ENCODE measurements at places on chromosomes 7 and 10.

- DNase-seq = no peak
Observed at GRCh38 chr10:77633376-77633775, 4.2 kb downstream of the KCNMA1 start.

DNA sequence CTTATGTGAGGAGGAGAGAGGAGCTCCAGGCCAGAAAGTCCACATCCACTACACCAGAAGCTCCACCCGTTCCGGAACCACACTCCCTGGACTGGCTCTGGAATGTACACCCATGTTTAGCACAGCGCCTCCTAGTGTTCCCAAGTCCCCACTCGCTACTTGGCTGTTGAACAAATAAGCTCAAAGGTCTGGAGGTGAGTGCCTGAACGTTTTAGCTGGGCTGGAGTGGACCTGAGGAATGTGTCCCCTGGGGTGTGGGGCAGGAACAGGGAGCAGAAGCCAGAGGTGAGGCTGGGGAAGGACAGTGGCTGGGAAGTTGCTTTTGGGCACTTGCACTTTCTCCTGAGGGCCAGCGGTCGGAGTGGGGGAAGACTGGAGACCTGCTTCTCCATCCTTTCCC is 164.1 kb upstream of the CDCA7L start:
- peak; percentile 33 for DNase-seq

- peak; percentile 12 for DNase-seq
Observed at GRCh38 chr10:43076311-43076875, 476 bp upstream of the RET start.

GRCh38 chr7:128725531-128725930 is 13.6 kb upstream of the CALU start:
- no peak for DNase-seq

DNA sequence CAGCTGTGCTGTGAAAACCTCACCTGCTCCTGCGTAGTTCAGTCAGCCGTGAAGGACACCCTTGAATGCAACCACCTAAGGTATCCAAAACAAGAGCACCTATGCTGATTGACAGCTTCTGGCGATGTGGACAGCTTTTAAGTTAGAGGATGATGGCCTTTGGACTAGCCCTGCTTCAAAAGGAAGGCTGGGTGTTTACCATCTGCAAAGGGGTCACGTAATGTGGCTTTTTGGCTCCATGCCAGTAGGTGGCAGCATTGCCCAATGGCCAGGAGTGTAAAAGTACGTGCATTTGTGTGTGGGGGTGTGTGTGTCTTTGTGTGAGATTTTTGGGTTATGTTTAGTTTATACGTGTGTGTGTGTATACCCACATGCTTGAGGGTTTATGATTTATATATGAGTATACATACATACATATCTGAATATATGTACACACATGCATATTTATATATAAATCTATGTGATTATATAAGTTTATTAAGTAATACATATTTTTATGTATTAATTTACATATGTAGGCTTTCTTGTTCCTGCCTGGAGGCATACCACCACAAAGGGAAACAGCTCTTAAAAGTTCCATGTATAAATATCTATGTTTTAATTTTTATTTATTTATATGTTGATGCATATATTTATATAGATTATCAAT is 236.3 kb upstream of the ANKRD30A start:
- peak; percentile 61 for DNase-seq

- DNase-seq = no peak
Observed at GRCh38 chr7:1287752-1288201, 55.1 kb downstream of the UNCX start.

- peak; percentile 4 for DNase-seq
Observed at GRCh38 chr10:58513188-58514110, 777 bp downstream of the BICC1 start.

- no peak for DNase-seq
Observed at GRCh38 chr10:71390461-71390835, 6.3 kb upstream of the CDH23 start.

GRCh38 chr7:122652876-122653275 is 46.0 kb downstream of the RNF133 start:
- no peak for DNase-seq

DNA sequence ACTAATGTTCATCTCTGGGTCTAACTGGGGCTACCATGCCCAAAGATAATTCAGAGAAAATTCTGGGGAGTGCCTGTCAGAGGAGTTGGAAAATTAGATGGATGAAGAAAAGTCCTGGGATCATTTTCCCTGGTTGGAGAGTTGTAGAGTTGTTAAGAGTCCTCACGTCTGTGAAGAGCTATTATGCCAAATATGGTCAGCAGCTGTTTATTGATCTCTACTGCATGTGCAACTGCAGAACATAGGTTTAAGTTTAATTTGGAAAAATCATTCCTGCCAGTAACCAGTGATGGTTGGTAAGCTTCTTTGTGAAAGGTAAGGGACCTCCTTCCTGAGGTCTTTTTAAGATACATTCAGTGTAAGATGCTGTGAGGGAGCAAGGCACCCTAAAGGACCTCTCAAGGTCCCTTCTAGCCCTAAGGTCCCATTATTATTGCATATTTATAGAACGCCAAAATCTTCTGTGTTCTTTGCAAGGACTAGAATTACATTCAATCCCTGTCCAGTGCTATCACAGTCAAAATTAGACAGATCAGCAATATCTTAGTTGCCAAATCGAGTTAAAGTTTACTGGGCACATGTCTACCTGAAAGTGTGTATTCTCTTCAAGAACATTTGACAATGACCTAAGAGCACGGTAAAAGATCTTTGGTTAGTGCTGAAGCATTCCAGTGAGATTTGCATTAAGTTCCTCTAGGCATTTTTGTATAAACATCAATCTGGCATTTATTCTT is 62.7 kb downstream of the VTI1A start:
- DNase-seq = no peak

- DNase-seq = no peak
Observed at GRCh38 chr10:94088926-94089381, 95.2 kb downstream of the PLCE1 start.

- DNase-seq = no peak
Observed at GRCh38 chr7:159060440-159060839, 84.2 kb downstream of the VIPR2 start.

DNA sequence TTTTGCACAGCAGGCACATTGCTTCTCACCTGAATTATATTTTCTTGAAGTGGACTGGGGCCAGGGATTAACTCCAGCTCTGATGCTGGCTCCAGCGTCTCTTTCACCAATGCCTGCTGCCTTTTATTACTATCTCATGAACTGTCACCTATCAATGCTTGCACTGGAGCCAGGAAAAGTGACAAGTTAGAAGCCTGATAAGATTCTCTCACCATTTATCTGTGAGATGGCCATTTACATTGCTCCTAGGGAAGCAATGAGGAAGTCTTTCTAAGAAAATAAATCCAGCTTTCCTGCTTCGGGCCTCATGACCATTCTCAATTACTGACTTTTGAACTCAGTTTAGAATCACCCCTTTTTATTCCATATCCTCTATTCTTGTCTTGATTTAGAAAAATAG is 48.5 kb upstream of the LRRTM3 start:
- DNase-seq = no peak

DNA sequence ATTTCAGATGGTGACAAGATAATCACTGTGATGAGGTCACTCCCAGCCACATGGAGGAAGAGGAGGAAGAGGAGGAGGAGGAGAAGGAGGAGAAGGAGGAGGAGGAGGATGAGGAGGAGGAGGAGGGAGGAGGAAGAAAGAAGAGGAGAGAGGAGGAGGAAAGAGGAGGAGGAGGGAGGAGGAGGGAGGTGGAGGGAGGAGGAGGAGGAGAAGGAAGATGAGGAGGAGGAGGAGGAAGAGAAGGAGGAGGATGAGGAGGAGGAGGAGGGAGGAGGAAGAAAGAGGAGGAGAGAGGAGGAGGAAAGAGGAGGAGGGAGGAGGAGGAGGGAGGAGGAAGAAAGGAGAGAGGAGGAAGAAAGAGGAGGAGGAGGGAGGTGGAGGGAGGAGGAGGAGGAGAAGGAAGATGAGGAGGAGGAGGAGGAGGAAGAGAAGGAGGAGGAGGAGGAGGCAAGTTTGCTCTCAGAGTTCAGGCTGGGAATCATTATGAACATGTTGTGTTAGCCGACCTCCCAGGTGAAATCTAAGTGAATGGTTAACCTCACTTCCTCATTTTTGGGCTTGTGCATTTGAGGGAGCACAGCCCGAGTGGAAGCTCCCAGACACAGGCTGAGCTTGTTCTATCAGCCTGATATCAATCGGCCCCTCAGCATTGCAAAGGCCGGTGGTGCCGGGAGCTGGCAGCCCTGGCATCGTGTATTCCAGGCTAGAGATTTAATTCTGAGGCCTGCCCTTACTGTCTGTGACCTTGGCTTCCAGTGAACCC is 236.2 kb upstream of the PITRM1 start:
- no peak for DNase-seq

DNA sequence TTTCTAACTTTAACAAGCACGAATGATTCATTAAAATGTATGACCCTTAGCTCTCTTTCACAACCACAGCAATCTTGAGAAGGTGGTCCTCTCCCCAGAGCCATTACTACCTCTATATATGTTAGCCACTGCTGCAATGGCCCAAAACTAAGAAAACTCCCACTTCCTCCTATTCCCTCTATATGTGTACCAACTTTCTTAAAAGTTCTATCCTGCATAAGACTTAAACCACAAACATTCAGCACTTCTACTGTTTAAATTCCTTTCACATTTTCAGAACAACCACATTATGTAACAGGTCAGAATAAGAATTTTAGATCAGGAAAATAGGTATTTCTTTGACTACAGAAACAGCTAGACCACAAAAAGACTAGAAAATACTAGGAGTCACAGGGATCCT is 36.2 kb downstream of the WASL start:
- DNase-seq = no peak

DNA sequence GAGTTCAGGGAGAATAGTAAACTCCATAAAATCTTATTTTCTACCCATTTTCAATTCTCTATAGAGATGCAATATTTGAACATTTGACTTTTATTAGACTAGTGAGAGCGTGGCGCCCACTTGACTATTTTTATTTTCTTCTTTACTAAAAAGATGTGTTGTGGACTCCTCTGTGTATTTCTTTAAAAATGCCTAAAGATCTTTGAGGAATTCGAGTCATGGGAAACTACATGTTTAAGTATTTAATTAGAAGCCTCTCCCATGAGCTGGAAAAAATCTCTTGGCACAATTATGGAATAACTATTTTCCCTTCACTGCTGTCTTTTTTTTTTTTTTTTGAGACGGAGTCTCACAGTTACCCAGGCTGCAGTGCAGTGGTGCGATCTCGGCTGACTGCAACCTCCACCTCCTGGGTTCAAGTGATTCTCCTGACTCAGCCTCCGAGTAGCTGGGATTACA is 124.2 kb downstream of the ARHGAP12 start:
- no peak for DNase-seq

DNA sequence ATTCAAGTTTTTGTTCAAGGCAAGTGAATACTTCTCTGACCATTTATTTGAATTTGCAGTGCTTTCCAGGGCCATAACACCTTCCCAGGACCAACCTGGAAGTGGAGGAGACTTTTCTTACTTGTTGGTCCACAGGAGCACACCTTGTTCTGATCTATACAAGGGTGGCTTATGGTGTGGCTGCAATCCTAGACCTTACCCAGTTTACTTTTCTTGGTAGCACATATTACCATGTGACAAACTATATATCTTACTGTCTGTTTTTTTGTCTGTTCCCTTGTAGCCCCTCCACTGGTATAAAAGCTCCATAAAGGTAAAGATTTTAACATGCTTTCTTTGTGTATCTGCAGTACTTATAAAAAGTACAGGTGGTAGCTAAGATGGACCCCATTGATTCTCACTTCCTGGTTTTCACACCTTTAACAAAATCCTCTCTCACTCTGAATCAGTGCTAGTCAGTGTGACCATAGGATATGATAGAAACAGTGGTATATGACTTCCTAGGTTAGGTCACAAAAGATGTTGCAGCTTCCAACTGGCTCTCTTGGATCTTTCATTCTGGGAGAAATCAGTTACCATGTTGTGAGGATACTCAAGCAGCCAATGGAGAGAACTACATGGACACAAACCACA is 5.6 kb upstream of the ASB4 start:
- DNase-seq = no peak

DNA sequence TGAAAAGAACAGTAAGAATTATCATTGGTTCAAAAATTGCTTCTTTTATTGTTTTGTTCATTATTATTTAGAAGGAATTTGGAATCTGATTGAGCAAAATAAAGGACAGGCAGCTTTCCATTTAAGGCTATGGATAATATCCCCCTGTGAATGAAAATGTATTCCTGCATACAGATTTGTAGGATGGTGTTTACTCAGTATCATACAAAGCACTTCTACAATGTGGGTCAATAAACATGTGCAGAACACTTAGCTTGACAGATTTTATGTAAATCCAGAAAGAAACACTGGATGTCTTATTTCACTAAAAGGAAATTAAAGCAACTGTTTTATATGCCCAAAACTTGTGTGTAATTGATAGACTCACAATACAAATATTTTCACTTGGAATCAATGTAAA is 189.7 kb downstream of the THSD7A start:
- DNase-seq = no peak
